ENCODE measurements at places on chromosomes 12 and 14.

DNA sequence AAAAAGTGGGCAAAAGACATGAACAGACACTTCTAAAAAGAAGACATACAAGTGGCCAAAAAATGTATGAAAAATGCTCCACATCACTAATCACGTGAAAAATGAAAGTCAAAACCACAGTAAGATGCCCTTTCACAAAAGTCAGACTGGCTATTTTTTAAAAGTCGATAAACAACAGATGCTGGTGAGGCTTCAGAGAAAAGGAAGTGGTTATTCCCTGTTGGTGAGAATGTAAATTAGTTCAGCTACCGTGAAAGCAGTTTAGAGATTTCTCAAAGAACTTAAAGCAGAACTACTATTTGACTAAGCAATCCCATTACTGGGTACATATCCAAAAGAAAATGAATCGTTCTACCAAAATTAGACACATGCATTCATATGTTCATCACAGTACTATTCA is 237.0 kb downstream of the KIF21A start:
- no peak for DNase-seq

- DNase-seq: no peak
Measured at GRCh38 chr14:53035336-53036210, 84.7 kb upstream of the FERMT2 start.

- peak; percentile 46 for DNase-seq
Measured at GRCh38 chr12:69401940-69402339, 42.4 kb downstream of the YEATS4 start.

- DNase-seq: no peak
Measured at GRCh38 chr14:67984274-67984673, 164.7 kb downstream of the RAD51B start.

Measured in Right ventricle myocardium superior (tissue), 1 donor.